ENCODE measurements at places on chromosomes 7 and 10.
A peak's percentile ranks its signal among the peaks of the same experiment; 100 is the strongest.

- ATAC-seq, result no peak
Measured at GRCh38 chr7:55473932-55474331, 98.4 kb downstream of the VOPP1 start.

DNA sequence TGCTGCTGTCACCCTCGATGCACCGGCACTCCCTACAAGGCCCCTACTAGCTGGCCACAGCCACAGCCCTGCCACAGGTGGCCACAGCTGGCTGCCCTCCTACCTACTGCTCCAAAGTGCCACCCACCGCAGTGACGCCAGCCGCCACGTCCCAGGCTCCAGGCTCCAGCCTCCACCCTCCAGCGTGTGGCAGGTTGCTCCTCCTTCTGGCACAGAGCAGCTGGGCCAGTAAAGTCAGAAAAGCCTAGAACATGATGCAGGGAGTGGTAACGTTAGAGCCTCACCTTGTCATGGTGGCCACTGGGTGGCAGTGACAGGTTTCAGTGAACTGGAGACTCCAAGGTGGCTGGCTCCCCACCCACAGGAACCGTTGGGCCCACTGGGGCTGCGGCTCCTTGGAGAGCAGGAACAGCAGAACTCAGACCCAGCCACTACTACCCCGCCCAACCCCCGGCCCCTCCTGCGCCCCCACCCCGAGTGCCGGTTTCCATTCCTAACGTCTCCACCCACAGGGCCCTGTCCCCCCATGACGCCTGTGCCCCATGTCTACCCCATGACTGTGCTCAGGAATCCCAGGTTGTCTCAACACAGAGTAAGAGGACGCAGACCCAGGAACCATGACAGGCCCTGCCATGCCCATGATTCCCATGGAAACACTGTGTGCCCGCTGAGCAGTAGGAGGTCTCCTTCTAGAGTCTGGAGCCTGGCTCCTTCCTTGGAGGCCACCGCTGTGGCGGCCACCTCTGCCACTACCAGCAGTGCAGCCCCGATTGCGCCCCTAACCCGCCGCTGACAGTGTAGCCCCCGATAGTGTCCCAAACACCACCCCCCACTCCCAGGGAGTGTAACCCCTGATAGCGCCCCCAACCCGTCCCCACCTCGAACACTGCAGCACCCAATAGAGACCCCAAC lies 52.3 kb upstream of the ZNF33B start:
- no peak for ATAC-seq

- ATAC-seq, result no peak
Measured at GRCh38 chr10:99344715-99345114, 15.6 kb downstream of the CNNM1 start.

GRCh38 chr7:131067220-131067619 lies 260.5 kb upstream of the MKLN1 start:
- no peak for ATAC-seq

- ATAC-seq, result no peak
Measured at GRCh38 chr10:84519235-84519634, 190.8 kb downstream of the CCSER2 start.

DNA sequence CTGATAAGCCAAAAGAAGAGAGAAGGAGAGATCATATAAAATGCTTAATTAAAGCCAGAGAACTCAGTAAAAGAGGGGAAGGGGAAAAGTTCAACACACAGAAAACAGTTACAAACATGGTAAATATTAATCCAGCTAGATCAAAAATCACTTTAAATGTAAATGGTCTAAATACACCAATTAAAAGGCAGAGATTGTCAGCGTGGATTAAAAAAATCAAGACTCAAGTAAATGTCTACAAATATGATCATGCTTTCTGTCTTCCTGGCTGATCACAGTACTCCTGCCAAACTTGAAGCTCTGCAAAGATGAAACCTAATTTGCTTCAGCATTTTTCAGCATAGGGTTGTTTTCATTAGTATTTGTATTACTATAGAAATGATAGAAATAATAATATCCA lies 54.6 kb upstream of the RNF32 start:
- ATAC-seq, result no peak

- ATAC-seq, result no peak
Measured at GRCh38 chr10:76034353-76035205, 603.2 kb downstream of the LRMDA start.

- no peak for ATAC-seq
Measured at GRCh38 chr10:74906611-74907198, 80.3 kb downstream of the KAT6B start.

- no peak for ATAC-seq
Measured at GRCh38 chr7:69643708-69644445, 45.6 kb downstream of the AUTS2 start.

DNA sequence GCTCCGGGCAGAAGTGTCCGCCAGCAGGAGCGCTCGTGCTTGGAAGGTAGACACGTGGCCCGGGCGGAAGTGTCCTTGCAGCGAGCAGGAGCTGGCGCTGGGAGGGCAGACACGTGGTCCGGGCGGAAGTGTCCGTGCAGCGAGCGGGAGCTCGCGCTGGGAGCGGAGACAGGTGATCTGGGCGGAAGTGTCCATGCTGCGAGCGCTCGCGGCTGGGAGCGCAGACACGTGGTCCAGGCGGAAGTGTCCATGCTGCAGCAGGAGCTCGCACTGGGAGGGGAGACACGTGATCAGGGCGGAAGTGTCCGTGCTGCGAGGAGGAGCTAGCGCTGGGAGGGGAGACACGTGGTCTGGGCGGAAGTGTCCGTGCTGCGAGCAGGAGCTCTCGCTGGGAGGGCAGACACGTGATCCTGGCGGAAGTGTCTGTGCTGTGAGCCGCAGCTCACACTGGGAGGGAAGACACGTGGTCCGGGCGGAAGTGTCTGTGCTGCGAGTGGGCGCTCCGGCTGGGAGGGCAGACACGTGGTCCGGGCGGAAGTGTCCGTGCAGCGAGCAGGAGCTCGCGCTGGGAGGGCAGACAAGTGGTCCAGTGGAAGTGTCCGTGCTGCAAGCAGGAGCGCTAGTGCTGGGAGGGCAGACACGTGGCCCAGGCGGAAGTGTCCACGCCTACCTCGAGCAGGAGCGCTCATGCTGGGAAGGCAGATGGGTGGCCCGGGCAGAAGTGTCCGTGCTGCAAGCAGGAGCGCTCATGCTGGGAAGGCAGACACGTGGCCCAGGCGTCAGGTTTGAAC lies 41.1 kb upstream of the PRKAR1B start:
- peak; percentile 72 for ATAC-seq

DNA sequence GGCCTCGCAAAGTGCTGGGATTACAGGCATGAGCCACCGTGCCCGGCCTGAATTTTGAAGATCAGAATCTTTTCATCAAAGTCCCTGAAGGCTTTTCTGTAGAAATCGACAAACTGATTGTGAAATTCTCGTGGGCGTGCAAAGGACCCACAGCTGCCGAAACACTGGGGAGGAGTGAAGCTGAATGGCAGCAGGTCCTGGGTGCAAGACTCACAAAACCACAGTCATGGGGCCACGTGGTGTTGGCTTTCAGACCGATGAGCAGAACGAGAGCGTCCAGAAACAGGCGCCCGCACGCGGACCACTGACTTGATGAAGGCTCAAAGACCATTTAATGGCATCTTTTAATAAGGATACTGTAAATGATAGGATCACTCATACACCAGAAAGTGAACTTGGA lies 24.7 kb upstream of the PRKAR1B start:
- no peak for ATAC-seq

DNA sequence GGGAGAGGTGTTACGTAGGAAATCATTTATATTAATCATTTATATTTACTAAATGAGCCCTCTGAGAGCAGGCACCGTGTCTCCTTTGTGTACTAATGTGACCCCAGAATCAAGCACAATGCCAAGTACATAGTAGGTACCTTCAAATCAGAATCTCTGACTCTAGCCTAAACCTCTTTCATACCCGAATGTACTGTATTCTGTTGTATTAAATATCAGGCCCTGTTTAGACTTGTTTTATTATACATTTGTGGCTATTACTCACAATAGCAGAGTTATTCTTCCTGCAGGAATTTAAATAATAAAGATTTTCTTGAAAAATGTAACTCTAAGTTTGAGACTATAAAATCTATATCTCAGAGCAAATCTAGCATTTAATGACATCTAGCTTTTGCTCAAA lies 297.3 kb downstream of the EXOC4 start:
- no peak for ATAC-seq

DNA sequence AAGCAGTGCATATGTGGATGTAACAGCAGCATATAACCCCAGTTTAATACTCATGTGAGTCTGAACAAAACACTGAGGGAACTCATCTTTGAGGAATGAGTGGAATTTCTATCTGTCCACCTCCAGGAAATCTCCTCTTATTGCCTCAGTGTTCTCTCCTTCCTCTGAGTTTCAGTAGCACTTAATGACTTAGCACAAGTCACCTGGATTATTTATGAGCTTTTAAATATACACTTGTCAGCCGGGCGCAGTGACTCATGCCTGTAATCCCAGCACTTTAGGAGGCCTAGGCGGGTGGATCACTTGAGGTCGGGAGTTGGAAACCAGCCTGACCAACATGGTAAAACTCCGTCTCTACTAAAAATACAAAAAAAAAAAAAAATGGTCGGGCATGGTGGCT lies 4.3 kb downstream of the LRRC20 start:
- no peak for ATAC-seq

- ATAC-seq, result no peak
Measured at GRCh38 chr10:1074748-1075308, 18.6 kb downstream of the WDR37 start.

- no peak for ATAC-seq
Measured at GRCh38 chr10:44627591-44628354, 242.9 kb upstream of the CXCL12 start.

GRCh38 chr10:113504423-113504822 lies 48.4 kb upstream of the HABP2 start:
- ATAC-seq, result no peak

DNA sequence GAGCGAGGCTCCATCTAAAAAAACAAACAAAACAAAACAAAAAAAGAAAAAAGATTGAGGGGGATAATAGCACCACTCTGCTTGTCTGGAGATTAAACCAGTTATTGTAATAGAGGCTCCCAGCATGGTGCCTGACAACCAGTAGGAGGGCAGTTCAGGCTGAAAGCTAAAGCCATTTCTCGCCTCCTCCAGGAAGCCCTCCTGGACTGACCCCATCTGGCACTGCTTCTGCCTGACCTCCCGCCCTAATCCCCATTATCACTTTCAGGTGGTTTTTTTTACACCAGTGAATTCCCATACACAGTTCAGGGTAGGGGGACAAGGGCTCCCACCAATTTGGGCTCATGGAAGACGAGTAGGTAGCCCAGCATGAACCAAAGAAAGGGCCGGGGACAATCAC lies 8.8 kb upstream of the ELN start:
- ATAC-seq, result no peak

DNA sequence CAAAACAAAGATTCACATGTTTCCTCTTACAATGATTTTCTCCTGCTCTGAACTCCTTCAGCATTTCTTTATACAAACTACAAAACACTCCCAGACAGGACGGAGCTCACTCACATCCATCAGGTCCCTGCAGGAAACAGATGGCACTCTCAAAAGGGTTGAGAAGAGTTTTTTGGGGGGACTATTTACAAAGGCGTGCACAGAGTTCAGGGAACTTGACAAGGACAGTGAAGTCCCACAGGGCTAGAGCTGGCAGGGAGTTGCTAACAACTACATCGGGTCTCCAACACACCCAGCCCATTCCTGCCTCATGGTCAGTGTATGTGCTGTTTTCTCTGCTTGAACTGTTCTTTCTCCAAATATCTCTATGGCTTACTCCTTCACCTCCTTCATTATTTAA lies 24.7 kb upstream of the YAE1 start:
- ATAC-seq, result peak; percentile 17

GRCh38 chr10:50648089-50648934 lies 24.6 kb upstream of the SGMS1 start:
- ATAC-seq, result peak; percentile 49

GRCh38 chr10:28730031-28730778 lies 52.9 kb downstream of the BAMBI start:
- ATAC-seq, result no peak

GRCh38 chr7:18590241-18590640 lies 94.7 kb downstream of the HDAC9 start:
- ATAC-seq, result no peak

DNA sequence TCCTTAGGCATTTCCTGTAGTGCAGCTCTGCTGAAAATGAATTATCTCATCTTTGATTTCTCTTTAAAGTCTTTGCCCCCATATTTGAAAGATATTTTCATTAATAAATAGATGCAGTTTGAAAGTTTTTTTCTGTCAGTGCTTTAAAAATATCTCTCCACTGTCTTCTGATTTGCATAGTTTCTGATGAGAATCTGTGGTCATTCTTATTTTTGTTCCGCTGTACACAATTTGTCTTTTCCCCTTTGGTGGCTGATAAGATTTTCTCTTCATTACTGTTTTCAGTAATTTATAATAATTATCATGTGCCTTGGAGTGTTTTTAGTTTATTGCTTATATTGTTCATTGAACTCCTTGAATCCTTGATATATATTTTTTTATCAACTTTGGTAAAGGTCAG lies 7.0 kb upstream of the GHRHR start:
- no peak for ATAC-seq

- no peak for ATAC-seq
Measured at GRCh38 chr10:8473205-8473604, 418.7 kb downstream of the GATA3 start.

DNA sequence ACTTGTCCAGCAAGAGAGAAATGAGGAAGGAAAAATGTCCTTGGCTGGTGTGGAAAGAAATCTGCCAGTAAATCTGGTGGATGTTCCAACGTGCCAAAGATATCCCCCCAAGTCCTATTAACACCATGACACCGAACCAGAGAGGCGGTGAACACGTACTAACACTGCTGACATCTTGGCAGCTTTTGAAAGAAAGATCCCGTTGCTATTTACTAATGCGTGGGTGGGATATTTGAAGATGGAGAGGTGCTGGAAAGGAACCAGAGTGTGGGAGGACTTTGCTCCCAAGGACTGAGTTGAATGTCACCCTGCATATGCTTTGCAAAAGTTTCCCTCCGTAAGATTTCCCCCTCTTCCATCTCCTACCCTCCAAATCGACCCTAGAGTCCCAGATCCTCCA lies 7.9 kb downstream of the CCDC3 start:
- ATAC-seq, result no peak

DNA sequence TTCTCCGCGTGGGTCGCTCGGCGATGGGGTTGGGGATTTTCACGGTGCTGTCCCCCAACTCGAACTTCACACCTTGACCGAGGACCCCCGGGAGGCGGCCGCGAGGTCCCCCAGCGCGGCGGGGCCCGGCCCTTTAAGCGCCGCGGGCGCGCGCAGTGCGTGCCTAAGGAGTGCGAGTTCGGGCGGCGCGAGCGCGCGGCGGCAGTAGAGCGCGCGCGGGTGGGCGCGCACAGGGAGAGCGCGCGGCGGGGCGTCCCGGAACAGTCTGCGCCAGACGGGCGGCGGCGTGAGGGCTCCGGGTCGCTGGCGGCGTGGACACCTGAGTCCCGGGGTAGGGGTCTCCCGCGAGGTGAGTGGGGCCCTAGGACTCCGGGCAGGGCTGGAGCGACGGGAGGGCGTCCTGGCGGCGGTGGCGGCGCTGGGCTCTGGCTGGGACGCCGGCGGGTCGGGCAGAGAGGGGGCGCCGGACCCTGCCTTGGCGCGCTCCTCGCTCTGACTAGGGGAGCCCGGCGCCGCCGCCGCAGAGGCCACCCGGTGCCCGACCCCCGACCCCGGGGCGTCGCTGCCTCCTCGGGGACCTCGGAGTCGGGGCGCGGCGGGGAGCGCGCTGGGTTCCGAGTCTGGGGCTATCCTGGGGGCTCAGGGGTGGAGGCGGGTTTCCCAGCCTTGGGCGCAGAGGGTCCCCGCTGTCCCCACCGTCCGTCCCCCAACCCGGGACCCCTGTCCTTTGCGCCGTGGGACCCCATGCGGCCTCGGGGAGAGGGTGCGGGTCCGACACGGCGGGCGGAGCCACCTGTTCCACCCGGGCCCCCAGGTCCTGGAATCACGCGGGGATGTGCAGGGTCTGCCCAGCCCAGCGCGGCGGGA lies at the start of gene PROSER2:
TSS of gene PROSER2 (plus strand) at position 235 of the 867 bp plus-strand sequence. CDS start 28,722 bp downstream, outside the sequence.
- peak; percentile 48 for ATAC-seq

GRCh38 chr7:139995017-139995915 lies 67.5 kb downstream of the PARP12 start:
- ATAC-seq, result no peak
